NCI-H524 treated with DMSO at 0.1 percent for 48 hours (cell line): ENCODE measurements at places on chromosomes 4 and X.

DNA sequence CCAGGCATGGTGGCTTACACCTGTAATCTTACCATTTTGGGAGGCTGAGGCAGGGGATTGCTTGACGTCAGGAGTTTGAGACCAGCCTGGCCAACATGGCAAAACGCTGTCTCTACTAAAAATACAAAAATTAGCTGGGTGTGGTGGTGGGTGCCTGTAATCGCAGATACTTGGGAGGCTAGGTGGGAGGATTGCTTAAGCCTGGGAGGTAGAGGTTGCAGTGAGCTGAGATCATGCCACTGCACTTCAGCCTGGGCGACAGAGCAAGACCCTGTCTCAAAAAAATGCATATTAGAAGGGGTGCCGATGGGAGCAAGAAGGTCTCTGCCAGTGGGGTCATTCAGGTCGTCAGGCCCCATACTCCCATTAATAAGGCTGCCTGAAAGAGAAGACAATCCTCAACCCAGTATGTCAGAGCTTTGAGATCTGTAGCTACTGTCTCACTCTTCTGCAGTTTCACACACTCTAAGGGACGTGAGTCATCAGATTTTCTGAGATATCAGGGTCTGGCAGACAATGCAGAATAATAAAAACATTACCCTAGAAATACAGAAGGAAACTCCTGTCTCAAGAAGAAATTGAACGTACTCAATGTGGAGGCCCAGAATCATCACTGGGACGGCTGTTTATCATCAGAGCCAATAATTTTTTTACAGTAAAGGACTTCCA lies 176.7 kb upstream of the FAT1 start:
- no peak for DNase-seq

DNA sequence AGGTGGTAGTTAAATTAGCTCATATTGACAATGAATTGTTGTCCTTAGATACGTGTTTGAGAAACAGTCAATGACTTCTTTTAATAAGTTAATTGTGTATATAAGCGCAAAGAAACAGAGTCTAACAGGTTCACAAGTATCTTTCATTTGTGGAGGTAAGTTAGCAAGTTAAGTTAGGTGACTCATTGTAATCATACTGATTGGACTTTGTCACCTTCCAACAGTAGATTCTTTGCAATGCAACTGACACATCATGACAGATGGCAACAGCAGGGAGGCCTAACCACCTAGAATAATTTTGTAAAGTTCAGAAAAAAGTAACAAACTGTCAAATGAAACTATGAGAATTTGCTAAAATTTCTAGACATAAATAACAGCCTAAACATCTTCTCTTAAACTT lies 207.6 kb upstream of the PITX2 start:
- no peak for DNase-seq

- no peak for DNase-seq
Measured at GRCh38 chr4:53380221-53380620, 2.8 kb downstream of the FIP1L1 start.

DNA sequence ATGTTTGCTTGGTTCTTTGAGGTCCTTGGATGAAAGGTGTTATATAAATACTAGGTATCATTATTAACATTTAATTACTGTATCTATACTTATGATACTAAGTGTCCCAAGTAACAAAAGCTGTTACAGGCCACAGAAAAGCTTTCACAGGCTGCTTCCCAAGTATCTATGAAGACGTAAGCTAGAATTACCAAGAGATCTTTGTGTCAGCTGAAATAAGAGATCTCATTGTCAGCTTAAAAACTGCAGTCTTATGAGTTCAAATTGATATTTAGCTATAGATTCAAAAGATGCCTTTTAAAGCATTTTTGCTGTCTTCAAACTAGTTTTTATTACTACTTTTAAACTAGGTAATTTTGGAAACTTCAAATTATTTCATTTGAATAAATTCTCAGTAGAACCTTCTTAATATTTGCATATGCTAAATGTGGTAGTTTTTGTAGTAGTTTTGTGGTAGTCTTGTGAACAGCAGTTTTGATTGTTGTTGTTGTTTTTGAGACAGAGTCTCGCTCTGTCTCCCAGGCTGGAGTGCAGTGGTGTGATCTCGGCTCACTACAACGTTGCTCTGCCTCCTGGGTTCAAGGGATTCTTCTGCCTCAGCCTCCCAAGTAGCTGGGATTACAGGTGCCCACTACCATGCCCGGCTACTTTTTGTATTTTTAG lies 170.0 kb upstream of the RPL34 start:
- no peak for DNase-seq

GRCh38 chr4:168632301-168632725 lies 135.5 kb downstream of the PALLD start:
- DNase-seq = no peak

GRCh38 chr4:25178838-25179261 lies 18.6 kb upstream of the SEPSECS start:
- DNase-seq = no peak

- no peak for DNase-seq
Measured at GRCh38 chrX:68684291-68684918, 36.9 kb downstream of the STARD8 start.

GRCh38 chrX:21266949-21267348 lies 107.3 kb upstream of the CNKSR2 start:
- no peak for DNase-seq
